Stimulated activated memory B cell treated with anti-CD40 and anti-IgM and Interleukin-4, amounts not matched to agents 10 μg/mL and 1 μg/mL and 100 μg/mL, for 72 hours (primary cell): ENCODE measurements at places on chromosomes 5 and 9.

GRCh38 chr5:30030101-30030500 lies 1163.4 kb upstream of the CDH6 start:
- no peak for ATAC-seq

- ATAC-seq = no peak
Measured at GRCh38 chr5:125607018-125607417, 816.2 kb upstream of the GRAMD2B start.

GRCh38 chr9:83317244-83317643 lies 221.0 kb downstream of the FRMD3 start:
- ATAC-seq = peak; percentile 15

DNA sequence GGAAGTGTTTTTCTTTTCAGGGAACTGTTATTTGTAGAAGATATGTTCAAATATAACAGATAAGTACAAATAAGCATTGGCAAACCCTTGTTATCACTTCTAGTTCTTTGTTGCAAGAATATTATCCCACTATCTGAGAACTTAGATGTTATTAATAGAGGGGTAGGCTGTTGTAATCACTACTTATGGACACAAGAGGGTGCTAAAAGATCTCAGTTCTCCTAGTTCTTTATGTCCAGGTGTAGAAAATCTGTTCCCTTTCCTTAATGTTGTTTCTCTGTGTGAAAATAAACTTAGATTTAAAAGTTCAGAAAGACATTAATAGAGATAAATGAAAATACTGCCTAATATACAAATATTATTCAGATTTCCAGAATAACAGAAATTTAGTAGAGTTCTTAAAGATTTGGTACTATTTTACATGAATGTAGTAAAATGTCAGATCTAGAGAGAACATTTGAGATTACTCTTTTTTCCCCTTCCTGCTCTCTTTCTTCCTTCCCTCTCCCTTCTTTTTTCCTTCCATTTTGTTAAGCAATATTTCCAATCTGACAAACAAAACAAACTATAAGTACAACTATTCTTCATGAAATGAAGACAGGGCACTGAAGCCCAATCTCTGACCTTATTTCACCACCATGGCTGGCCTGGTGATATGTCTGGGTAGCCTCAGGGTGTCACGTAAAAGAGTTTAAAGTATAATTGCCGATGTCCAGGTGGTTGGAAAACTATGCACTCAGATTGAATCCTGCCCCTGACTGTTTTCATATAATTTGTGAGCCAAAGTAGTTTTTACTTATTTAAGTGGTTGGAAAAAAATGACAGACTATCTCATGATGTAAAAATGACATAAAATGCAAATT lies 43.6 kb upstream of the C5orf46 start:
- ATAC-seq = no peak

- ATAC-seq = no peak
Measured at GRCh38 chr5:27854243-27854852, 816.0 kb upstream of the CDH9 start.
